NCI-H1417 (cell line): ENCODE measurements at places on chromosomes 11 and 22.

GRCh38 chr11:127890030-127890615, 697.2 kb downstream of the ETS1 start:
- DNase-seq, result no peak

GRCh38 chr11:87840786-87841185, 334.5 kb downstream of the RAB38 start:
- DNase-seq, result no peak

DNA sequence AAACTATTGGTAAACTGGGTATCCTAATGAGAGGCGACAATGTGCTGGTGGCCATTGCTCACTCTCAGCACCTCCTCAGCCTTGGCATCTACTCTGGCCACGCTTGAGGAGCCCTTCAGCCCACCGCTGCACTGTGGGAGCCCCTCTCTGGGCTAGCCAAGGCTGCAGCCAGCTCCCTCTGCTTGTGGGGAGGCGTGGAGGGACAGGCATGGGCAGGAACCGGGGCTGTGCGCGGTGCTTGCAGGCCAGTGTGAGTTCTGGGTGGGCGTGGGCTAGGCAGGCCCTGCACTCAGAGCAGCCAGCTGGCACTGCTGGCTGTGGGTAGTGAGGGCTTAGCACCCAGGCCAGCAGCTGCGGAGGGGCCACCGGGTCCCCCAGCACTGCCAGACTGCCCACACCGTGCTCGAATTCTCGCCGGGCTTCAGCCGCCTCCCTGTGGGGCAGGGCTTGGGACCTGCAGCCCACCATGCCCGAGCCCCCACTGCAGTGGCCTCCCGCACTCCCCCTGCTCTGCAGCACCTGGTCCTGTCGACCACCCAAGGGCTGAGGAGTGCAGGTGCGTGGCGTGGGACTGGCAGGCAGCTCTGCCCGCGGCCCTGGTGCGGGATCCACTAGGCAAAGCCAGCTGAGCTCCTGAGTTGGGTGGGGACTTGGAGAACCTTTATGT, 575.9 kb upstream of the ANO3 start:
- DNase-seq, result no peak

DNA sequence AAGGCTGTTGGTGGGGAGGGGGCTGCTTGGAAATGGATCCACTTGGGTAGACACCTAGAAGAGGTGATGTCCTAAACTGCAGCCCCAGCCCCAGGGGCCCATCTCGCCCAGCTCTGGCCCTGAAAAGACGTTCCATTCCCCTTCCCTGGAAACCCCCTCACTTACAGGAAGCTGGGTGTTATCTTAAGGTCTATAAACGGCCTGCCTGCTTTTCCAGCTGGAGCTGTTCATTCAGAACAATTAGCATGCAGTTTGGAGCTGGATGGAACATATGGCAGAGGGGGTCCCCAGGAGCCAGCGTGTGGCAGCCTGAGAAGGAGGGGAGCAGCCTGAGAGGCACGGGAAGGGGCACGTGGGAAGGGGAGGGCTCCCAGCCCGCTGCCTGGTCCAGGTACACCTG, 139.6 kb downstream of the PKNOX2 start:
- DNase-seq, result no peak

DNA sequence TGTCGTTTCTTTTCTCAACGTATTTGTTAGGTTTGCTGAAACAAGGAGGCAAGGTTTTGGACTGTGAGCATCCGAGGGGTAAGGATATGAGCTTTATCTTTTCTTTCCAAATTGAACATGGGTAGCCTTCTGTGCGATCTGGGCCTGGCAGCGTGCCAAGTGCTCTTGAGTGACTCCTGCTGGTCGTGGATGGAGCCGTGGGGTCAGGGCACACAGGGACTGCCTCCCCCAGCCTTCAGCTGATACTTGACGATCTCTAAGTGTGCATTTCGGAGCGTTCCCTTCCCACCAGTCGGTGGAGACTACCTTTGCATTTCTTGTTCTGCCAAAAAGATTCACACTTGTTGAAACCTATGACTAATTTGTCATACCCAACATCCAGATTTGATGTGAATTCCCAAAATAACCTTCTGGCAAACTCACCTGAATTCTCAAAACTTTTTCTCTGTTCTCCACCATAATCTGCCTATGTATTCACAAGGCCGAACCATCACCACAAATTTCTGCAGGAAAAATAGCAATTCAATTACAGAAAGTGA, 40.1 kb upstream of the CLMP start:
- peak; percentile 21 for DNase-seq

DNA sequence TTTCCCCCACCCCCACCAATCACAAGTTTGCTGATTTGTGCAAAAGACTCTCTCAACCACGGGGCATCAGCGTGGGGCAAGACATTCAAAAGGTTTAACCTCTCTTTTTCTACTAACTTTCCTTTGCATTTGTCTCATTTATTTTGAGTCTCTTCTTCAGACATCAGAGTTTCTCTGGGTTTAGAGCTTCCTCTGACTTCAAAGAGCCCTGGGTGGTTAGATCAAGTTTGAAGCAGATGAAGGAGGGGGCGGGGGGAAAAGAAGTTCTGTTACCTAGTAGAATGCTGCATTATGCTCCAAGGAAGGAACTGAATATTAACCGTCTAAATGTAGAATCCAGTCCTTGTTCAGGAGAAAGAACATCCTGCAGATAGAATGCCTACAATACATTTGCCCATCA, 24.5 kb downstream of the GAS2 start:
- no peak for DNase-seq

DNA sequence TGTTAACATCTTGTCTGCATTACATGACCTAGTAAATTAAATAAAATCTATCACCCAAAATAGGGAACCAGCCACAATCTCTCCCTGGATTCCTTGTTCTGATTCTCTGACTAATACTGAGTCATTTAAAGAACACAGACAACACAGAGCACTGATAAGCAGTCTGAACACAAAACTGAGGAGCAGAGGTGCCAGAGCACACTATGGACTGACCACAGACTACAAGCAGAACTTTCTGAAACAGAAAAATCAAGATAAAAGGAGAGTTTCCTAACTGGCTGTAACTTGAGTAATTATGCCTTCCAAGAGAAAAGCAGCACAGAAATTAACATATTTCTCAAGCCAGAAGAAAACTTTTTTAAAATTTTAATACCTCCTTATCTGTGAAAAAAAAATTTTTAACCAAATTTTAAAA, 128.8 kb downstream of the SGSM3 start:
- no peak for DNase-seq

GRCh38 chr11:31019786-31020185, 349.8 kb downstream of the DCDC1 start:
- DNase-seq, result no peak
